Effector CD4-positive, alpha-beta T cell (primary cell): ENCODE measurements at places on chromosomes 4 and X.

GRCh38 chrX:40908857-40909475 is 173.6 kb upstream of the MED14 start:
- no peak for DNase-seq

DNA sequence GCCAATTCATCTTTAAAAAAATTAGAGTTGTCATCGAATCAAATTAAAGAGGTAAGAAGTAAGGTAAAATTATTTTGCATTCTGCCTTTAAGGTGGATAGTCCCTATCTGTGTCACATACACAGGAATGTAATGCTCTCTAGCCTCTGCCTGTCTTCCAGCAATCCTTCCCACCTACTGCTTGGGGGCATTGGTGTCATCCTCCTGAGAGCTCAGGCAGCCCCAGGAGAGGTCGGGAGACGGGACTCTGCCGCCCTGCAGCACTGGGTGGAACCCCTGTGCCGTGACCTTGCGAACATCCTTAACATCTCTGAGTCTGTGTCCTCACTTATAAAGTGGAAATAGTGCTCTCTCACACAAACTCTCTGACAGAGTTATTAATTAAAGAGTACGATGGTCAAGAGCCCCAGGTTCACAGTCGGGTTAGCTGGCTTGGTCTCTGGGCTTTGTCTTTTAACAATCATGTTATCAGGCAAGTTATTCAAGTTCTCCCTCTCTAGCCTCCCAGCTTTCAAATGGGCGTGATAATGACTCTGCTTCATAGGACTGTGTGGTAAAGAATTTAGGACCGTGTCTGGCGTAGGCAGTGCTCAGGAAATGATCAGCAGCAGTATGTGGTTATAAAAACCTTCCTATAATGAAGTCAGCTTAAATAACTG is 10.2 kb downstream of the TLR3 start:
- DNase-seq, result no peak

DNA sequence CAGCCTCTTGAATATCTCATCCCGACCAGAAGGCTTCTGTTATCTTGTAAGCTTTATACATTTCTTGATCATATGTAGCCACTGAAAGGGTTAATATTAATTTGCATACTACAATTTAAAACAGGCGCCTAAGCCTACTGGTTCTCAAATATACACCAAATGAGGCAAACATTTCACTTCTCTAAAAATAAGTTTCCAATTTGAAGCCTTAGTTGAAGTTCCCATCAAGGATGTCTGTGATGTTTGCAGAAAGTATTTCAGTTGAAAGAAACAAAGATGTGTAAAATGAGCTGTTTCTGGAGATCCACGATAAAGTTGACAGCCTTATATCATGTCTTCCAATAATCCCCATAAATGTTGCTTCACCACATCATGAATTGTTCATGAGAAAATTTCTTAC is 70.6 kb downstream of the KIT start:
- DNase-seq, result no peak

GRCh38 chr4:26248647-26249046 is 72.2 kb upstream of the RBPJ start:
- no peak for DNase-seq

- no peak for DNase-seq
These were observed 386.4 kb upstream of the RPS6KA3 start for GRCh38 chrX:20653070-20653469.

DNA sequence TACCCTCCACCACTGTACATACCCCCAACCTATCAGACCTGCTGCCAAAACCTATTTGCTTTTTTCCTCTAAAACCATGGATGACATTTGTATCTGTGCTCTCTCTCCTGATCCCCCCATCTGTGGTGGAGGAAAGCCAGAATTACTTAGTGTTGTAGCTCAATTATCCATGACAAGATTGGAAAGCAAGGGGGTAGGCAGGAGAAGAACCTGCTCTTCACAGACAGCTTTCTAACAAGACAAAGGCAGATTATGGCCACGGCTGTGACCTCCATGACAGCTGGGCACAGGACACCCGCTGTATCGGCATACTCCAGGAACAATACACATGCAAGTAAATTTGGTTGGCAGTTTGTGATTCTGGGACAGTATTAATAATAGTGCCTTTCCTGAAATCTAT is 186.7 kb downstream of the ENOX2 start:
- no peak for DNase-seq

DNA sequence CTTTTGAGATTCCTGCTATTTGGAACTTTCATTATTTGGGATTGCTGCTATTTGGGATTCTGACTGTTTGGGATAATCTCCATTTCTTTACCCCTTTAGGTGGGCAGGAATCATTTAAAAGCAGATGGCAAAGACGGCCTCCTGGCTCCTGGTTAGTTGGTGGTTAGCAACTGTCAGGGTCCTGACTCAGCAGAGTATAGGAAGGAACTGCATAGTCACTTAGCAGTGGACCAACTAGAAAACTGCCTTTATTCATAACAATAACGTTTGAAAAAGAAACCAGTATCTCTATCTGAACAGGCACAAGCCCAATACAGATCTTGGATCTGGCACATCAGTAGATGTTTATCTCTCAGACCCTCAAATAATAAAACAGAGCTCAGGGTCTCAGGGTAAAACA is 469.7 kb upstream of the FGF16 start:
- no peak for DNase-seq

DNA sequence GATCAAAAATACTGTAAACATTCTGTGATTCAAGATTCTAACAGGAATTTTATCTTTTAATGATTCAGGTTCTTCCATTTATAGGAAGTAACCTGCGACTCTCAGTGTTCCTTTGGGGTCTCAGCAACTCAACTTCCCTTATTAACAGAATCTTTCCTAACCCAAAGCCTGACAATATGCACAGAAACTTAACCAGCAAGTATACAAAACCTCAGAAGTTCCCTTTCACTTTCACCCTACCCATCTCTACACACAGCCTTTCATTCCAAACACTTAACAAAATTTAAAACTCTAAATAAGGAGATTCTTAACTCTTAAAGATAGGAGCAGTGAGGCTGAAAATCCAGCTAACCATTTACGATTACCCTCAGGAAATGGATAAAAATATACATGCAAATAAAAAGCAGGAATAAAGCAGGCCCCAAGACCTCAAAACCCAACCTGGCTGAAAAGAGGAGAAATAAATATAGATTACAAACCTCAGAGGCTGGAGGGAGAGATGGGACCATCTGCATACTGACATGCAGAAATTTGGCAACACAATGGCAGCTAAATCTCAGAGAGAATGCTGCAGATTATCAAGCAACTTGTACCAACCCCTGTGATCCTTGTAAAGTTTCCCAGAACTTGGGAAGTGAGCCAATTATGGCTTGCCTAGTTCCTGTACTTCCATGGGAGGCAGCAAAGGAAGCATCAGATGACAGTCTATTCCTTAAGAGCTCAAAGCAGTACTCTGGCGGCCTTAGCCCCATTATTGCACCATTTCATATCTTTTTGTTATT is 101.0 kb downstream of the ATP11C start:
- no peak for DNase-seq

- DNase-seq, result no peak
These were observed 4.4 kb upstream of the HAND2 start for GRCh38 chr4:173534434-173534833.

DNA sequence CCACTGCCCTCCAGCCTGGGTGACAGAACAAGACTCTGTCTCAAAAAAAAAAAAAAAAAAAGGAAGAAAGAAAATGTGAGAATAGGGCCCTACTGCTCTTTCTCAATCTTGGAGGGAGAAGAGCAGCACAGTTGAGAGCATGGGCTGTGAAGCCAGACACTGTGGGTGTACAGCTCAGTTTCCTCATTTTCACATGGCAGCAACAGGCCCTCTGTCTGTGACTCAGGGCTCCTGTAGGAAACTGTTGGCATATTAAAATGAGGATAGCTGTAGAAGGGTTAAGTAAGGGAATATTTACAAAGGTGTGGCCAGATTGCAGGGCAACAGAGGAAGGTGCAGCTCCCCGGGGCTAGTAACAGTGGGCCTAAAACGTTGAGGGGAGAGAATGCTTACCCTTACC is 3.4 kb downstream of the AKAP14 start:
- no peak for DNase-seq

- DNase-seq, result no peak
These were observed 1905.4 kb downstream of the C4orf33 start for GRCh38 chr4:131001371-131001770.

GRCh38 chr4:76087007-76087769 is 12.7 kb downstream of the ART3 start:
- DNase-seq, result no peak

DNA sequence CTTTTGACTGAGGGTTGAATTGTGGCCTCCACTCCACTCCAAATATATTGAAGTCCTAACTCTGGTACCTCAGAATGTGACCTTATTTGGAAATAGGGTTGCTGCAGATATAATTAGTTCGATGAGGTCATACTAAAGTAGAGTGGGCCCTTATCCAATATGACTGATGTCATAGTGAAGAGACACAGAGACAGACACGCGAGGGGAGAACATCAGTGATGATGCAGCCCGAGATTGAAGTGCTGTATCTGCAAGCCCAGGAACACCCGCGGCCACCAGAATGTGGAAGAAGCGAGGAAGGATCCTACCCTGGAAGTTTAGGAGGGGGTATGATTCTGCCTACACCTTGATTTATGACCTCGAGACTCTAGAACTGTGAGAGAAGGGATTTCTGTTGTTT is 279.0 kb downstream of the ANKRD50 start:
- DNase-seq, result no peak

GRCh38 chr4:5878359-5878758 is 14.5 kb downstream of the CRMP1 start:
- DNase-seq, result no peak

GRCh38 chr4:32002037-32002747 is 1282.0 kb downstream of the PCDH7 start:
- DNase-seq, result no peak

GRCh38 chr4:69707807-69708206 is 52.6 kb downstream of the SULT1B1 start:
- no peak for DNase-seq

GRCh38 chrX:13165266-13166189 is 121.1 kb upstream of the FAM9C start:
- no peak for DNase-seq

DNA sequence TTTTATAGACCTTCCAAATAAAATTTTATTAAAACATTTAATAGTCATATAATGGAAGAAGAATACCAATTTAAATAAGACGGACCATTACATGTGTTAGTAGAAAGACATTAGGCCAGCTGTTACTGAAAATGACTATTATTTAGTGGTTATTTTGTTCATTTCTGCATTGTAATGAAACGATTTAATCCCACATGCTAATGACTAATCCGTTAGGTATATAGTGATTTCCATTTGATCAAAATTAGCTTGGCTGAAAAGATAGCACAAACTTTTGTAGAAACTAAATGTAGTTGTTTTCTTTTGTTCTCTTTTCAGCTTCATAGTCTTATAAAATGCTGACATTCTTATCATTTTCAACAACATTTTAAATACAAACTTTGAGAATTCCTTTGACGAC is 556.1 kb upstream of the TENM3 start:
- DNase-seq, result no peak

DNA sequence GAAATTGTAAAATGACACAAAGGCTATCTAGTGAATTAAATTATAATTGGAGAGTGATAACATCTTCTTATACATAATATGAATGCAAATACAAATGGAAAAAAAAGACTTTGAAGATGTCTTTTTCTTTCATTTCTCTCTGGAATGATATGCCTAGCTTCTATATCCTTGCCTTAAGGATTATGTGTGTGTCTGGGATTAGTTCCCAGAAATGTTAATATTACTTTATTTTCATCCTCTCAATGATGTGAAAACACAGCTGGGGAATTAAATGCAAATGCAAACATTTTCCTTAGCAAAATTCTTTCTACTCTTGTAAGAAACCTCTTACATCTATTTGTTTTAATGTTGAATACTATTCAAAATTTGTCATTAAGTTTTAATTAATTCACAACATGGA is 441.9 kb downstream of the FSTL5 start:
- DNase-seq, result no peak

- no peak for DNase-seq
These were observed 155.7 kb upstream of the SLIT2 start for GRCh38 chr4:20095805-20096541.

GRCh38 chr4:31983246-31983645 is 1263.1 kb downstream of the PCDH7 start:
- DNase-seq, result no peak

DNA sequence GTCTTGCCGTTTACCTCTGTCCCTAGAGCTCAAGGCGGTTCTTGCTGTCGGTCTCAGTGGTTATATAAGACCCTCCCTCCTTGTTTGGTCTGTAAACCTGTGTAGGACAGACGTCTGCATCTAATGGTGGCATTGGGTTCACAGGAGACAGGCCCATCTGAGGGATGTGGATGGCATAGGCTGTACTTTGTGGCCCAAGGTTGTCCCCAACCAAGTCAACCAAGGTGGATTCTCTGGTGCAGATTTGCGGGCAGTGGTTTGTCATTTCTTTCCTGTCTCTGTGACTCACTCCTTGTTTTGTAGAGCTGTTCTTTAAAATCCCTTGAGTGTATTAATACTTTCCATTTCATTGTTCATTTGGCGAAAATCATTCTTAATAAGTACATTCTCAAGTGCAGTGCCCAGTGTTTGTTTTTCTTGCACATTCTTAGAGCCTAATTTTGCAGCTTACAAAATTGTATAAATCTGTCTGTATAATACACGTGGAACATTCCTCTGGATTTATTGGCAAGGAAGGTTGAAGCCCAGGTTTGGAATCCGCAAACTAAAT is 68.0 kb upstream of the TLR2 start:
- DNase-seq, result no peak

DNA sequence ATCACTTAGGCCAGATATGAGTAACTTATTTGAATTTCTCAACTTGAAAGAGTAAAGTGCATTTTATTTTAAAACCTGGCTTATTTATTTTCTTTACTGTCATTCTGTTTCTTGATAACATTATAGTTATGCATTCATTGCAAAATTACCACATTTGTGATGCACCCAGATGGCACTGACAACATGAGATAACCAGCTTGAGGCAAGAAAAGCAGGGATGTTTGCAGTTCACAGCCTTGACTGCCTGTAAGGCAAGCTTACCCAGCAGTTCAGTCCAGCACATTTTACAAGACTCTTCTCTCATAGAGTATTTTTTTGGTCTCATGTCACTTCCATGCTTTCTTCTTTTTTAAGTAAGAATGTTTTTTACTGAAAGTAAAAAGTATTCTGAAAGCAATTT is 25.3 kb upstream of the EPGN start:
- DNase-seq, result no peak

- DNase-seq, result no peak
These were observed 31.9 kb upstream of the RASGEF1B start for GRCh38 chr4:81503586-81503985.

- no peak for DNase-seq
These were observed 217.5 kb upstream of the TEX13C start for GRCh38 chrX:125101971-125102755.

DNA sequence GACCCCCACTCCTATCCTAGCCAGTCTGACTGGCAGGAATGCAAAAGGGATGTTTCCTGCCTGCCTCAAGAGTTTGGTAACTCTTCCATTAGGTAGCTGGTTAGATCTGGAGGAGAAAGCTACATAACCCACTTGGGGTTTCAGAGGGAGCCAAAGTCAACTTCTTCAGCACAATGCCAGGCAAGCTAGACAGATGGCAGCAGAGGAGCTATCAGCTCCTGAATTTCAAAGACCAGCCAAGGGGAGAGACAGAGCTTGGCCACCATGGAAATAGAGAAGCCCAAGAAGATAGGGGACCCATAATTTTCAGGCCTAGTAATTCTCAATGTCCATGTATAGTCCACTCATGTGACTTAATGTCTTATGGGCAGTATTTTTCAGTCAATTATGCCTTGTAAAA is 56.4 kb downstream of the PGRMC1 start:
- no peak for DNase-seq
